NCI-H1930 (cell line): ENCODE measurements at places on chromosomes 12 and 14.

DNA sequence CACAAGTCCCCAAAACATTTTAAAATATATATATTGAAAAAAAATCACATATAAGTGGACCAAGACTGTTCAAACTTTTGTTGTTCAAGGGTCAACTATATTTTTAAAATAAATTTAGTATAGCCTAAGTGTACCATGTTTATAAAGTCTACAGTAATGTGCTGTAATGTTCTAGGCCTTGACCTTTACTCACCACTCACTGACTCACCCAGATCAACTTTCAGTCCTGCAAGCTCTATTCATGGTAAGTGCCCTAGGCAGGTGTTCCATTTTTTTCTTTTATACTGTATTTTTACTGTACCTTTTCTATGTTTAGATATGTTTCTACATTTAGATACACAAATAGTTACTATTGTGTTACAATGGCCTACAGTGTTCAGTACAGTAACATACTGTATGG lies 23.4 kb upstream of the TMTC1 start:
- DNase-seq = no peak

GRCh38 chr12:24746006-24746671 lies 202.8 kb downstream of the BCAT1 start:
- DNase-seq = no peak

- DNase-seq = no peak
Observed at GRCh38 chr14:69441948-69442347, 42.6 kb upstream of the PLEKHD1 start.

DNA sequence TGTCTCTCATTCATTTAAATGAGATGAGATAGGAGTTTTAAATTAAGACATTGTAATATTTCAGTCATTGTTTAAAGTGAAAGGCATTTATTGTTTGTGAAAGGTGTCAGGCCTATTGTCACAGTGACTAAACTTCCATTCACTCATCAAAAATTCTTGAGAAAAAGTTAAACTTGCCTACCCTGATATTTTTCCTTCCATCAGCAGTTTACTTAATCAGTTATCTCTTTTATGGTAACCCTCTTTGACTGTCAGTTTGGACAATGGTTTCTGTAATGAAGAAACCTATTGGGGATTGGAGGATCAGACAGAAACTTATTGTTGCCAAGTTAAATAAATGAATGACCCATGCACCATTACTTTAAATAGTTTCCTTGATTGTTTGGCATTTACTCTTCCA lies 241.6 kb downstream of the NUBPL start:
- no peak for DNase-seq

- DNase-seq = no peak
Observed at GRCh38 chr12:12614342-12614741, 2.7 kb downstream of the CREBL2 start.

DNA sequence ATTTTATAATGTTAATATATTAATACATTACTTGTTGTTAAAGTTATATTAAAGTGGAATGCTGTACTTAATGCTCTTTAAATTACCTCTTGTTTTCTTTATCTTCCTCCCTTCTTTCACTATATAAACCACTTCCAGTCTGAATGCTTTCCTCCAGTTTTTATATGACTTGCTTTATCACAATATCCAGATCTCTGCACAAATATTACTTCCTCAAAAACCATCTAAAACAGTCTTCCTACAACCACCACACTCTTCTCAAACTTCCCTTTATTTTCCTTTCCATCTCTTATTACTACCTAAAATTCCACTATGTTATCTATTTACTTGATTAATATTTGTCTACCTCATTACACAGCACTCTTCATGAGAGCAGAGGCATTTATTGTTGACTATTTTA lies 956.6 kb downstream of the LRFN5 start:
- DNase-seq = no peak
